ENCODE measurements at places on chromosomes 2 and 18.

DNA sequence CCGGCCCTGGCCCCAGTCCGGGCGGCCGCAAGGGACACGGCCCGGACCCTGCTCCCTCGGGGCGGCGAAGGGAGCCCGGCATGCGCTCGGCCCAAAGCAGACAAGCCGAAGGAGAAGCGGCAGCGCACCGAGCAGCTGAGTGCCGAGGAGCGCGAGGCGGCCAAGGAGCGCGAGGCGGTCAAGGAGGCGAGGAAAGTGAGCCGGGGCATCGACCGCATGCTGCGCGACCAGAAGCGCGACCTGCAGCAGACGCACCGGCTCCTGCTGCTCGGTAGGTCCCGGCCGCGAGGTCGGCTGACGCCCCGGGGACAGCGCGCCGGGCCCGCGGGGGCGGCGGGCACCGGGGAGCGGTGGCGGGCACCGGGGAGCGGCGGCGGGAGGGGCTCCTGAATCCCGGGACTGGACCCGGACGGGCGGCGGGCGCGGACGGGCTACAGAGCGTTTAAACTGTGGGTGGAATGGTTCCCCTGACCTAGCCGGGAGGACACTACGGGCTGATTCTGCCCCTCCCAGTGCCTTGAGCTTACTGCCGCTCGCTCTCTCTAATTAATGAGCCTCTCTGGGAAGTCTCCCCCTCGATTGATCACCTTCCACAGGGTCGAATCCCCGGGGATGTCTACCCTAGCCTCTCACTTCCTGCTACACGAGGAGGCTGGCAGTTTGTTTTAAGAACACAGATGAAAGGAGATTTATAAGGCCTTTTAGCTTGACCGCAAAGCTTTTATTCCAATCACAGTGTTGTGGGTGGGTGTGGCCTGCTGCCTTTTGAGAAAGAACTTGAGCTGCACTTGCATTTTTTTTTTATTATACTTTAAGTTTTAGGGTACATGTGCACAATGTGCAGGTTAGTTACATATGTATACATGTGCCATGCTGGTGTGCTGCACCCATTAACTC is 853 bp downstream of the GNAL start:
- DNase-seq: peak; percentile 17

DNA sequence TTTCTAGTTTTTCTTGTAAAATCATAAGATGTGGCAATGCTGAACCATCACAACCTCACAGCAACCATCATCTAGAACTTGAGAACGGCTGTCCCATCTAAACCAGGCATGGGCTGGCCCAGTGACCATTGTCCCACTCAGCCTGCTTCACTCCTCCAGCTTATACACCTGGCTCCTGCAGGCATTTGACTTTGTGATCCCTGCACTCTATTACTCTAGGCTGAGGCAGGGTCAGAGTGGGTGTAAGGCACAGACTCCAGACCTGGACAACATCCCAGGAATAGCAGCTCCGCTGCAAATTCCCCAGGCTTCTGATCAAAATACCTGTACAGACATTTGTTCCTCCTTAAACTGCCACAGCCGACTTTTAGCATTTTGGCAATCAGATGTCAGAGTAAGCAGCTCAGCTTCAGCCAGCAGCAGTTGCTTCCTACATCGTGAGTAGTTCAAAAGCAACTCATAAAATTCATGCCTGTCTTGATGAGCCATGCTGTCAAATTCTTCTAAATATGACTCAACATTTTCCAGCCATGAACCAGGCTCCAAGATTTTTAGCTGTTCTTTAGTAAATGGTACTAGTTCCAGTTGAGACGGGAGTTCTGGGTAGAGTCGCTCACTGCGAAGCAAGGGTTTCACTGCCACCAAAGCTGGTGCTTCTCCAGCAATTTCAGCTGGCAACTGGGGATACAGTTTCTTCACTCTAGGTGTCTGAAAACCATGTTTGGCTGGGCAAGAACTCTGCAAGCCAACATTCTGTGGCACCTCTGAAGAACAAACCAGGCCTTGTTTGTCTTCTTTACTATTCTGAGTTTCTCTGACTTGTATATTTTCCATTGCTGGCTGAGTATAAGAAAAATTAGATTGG is 12.8 kb downstream of the EPG5 start:
- DNase-seq: no peak

- no peak for DNase-seq
Observed at GRCh38 chr2:97695744-97696143, 17.6 kb upstream of the ZAP70 start.

GRCh38 chr18:59001721-59002120 is 137.0 kb downstream of the ZNF532 start:
- no peak for DNase-seq

DNA sequence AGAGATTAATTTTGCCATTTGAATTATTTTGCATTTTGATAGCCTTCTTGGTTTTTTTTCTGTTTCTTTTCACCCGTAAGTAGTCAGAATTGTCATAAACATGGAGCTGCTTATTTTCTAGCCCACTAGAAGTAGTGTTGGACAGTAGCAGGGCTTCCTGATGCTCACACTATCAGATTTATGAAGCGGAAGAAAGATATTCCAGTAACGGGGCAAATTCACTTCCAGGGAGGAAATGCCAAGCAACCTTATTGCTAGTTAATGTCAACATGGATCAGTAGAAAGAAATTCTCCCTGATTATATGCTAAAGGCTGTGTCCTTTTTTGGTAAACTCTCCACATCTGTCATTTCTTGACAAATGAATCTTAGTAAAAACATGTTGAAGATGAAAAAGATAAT is 19.2 kb upstream of the ADAM23 start:
- DNase-seq: no peak

All from HT-29 (cell line).